ENCODE measurements at places on chromosomes 2 and 18.

- DNase-seq = no peak
These were observed 99.6 kb upstream of the RIOK3 start for GRCh38 chr18:23353459-23353858.

- peak; percentile 58 for DNase-seq
These were observed 575.9 kb upstream of the ZEB2 start for GRCh38 chr2:145095641-145096435.

DNA sequence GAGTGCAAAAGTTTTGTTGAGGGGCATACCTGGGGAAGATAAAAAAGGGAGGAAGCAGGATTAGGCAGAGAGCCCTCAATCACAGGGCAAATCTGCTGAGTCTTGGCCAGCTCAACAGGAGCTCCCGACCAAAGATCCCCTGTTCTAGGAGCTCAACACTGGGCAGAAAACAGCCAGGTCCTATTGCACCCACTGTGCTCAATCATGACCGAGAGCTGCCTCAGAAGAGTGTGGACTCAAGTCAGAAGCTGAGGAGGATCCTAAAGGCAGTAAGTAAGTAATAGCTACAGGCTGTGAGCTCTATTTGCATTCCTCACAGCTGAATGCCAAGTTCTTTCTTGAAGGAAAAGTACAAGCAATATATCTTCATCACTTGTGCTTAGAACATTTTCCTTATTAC is 334.4 kb upstream of the NRP2 start:
- DNase-seq = no peak

DNA sequence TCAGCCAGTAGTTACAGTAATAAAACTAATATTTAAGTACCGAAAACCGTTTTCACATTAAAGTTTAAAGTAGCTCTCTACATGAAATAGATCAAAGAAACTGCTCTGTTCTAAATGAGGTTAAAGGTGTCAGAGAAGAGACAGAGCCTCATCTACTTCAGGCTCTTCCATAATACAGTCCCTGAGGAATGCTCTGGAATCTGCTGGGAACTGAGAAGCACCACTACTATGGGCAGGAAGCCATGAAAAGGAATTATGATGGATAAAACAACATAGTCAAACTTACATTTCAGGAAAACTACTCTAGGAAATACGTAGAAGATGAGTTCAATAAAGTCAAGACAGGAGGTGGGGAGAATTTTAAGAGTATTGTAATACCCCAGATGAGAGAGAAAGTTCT is 60.0 kb downstream of the ROCK1 start:
- peak; percentile 7 for DNase-seq
